Stimulated activated CD8-positive, alpha-beta memory T cell treated with anti-CD3 and anti-CD28 coated beads, Interleukin-7, amount 100 ng/mL, for 1 hour (primary cell): ENCODE measurements at places on chromosomes 5 and 9.

DNA sequence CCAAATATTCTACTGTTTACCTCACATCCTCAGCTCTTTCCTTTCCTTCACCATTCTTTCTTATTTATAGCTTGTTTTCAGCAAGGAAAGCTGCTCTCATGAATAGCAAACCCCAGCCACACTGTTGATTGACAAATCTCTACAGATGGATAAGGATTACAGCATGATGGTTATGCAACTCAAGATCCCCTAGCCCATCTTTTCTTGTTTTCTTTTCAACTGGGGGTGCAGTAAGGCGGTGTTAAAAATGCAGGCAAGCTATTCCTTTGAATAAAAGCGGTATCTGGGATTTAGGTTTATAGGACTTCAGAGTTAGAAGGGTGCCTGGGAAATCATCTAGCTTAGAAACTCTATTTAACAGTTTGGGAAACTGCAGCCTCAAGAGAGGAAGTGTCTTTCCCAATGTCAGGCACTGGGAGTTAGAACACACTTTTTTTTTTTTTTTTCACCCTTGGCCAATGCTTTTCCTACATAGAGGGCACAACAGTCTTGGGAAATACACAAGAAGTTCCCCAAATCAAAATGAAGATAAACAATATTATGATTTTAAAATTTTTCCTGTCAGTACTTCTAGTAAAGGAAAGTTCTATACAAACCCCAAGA, 2.6 kb downstream of the SPARC start:
- no peak for DNase-seq

DNA sequence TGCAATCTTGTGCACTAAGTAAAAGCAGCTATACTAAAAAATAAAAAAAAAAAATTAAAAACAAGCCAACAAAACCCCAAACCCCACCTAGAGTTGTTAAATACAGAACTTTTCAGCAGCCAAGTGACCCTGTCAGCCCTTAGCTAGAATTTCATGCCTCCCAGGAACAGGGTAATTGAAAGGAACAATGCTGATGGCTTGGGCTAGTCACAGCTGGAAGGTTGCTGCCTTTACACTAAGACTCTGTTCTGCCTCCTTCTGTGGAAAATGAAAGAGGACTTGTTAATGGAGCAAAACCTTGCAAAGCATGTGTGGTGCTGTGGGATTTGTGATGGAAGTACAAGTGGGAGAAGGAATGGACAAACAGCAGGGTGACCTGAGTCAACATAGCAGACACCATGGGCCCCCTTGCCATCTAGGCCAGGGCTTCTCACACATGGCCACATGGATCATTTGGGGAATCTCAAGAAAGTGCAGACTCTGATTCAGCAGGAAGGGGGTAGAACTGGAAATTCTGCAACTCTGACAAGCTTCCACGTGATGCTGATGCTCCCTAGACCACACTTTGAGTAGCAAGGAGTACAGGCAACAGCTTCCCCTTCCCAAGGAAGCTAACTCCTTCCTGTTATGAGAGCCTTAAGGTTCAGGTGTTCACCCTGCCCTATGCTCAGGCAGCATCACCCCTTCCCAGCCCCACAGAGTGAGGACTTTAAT, 14.9 kb upstream of the TMEM252 start:
- no peak for DNase-seq

DNA sequence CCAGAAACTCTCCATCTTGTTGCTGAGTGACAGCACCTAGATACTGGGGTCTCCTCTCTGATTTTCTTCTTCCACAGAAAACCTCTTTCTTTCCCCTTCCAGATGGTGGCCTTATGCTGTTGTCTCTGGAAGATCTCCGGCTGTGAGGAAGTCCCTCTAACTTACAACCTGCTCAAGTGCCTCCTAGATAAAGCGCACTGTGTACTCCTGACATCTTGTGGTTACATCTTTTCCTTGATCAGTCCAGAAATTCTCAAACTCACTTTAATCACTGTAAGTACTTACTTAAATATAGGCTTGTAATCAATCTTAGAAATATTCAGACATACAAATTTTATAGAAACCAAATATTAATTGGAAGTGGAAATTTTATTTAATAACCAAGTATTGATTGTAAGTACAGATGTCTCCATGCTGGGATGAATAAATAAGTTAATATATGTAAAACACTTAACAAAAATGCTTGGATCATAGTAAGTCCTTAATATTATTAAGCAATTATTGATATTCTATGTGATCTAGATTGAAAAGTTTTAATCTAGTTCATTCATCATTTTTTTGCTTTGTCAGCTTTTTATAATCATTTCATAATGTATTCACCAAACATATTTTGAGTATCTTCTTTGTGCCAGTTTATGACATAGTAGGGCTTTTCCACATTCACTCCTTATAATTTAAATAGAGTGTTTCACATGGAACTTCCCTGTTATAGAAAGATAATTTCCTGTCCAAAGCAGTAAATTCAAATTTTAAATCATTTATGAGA, 1381.4 kb upstream of the CDH6 start:
- no peak for DNase-seq

- no peak for DNase-seq
Observed at GRCh38 chr5:88940713-88941112, 57.7 kb upstream of the MEF2C start.

GRCh38 chr5:61603211-61603908, 271.3 kb downstream of the ZSWIM6 start:
- no peak for DNase-seq

GRCh38 chr9:111831371-111832108, 36.8 kb upstream of the SHOC1 start:
- no peak for DNase-seq

- no peak for DNase-seq
Observed at GRCh38 chr9:133210609-133211008, 1.6 kb upstream of the OBP2B start.

GRCh38 chr9:137176302-137177182, 4.7 kb upstream of the TMEM210 start:
- DNase-seq: no peak

DNA sequence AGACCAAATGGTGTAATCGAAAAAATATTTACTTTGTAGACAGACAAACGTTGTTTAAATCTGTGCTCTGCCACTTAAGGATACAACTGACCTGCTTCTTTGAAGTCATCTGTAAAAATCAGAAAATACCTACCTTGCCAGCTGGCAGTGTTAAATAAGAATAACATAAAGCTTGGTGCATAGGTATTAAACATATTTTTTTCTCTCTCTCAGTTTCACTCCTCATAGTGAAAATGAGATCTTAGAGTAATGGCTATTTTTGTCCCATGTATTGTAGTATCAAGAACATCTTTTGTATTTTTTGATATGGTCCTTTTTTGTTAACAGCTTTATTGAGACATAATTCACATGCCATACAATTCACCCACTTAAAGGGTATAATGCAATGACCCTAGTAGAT, 17.9 kb upstream of the RANBP17 start:
- no peak for DNase-seq

DNA sequence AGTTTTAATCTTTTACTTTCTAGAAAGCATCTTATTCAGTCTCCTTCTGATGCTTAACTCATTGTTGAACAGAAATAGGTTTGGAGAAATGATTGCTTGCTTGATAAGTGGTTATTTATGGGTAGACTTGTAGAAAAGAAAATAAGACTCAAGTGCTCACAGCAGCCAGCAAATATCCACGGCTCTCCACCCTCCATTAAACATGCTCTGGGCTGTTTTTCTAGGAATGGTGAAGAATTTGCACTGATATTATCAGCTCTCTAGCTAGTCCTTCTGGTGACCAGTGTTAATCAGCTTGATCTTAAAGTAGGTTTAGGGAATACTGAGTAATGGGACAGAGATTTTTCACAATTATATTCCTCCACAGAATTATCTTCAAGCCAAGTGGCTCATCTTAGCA, 60.6 kb downstream of the SLC1A3 start:
- DNase-seq: no peak

DNA sequence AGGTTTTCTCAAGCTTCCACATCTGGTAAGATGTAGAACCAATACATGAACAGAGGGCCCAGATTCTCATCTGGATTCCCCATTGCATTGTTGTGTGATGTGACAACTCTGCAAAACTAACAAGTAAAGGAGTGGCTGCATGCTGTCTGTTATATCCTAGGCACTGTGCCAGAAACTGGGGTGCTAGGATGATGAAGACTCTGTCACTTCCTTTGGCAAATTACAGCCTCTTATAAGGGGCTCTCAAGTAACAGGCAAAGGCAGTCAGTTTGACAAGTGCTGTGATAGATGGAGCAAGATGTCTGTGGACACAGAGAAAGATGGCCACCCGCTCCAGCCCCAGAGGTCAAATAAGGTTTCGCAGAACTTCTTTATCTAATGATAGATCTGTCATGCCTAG, 115.7 kb downstream of the PAPPA start:
- DNase-seq: no peak

DNA sequence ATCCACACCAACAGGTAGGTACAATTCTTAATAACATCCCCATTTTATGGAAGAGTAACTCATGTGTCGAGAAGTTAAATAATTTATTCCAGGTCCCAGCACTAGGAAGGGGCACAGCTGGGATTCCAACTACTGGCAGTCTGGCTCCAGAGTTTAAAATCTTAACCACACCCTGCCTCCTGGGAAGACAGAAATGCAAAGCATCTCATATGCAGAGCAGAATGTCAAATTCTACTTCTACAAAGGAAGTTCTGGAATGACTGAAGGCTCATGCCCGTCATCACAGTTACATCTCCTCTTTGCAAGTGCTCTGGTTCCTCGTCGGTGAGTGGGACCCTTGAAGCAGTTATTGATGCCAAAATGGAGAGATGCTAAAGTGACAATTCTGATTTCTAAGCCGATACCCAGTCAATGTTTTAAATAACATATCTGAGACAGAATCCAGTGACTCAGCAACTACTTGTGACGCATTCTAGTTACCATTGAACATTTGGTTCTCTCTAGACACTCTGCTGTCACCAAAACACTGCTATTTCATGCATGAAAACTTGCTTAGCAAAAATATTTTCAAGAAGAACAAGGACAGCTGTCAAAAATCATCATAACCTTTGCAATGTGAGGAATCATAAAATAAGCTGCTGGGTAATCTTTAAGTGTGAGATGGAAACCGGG, 412.7 kb downstream of the CTNND2 start:
- no peak for DNase-seq

- DNase-seq: no peak
Observed at GRCh38 chr9:92590377-92590776, 54.6 kb upstream of the ECM2 start.

GRCh38 chr5:68215898-68216244, 315 bp downstream of the PIK3R1 start:
- DNase-seq: no peak

- DNase-seq: no peak
Observed at GRCh38 chr9:107348836-107349235, 65.8 kb downstream of the RAD23B start.

- DNase-seq: no peak
Observed at GRCh38 chr9:121160025-121160424, 41.6 kb downstream of the RAB14 start.

GRCh38 chr5:150448952-150449516, 505 bp downstream of the RPS14 start:
- DNase-seq: no peak

DNA sequence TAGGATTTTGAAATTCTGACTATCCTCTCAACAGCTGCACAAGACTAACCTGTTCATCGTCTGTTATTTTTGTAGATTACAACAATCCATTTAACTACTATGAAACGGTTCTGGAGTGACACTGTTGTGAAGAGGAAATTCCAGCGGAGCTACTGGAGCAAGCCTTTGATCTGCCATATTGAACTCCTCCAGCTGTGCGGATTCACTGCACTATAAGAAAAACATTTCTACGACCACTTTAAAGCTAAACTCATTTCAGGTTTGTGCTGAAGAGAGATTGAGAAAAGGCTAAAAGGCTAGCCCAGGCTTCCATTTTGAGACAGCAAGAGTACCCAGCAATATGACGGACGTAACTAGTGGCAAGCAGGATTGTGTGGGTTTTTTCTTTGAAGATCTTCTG, 104.9 kb upstream of the ANKH start:
- no peak for DNase-seq

GRCh38 chr5:172634106-172634899, 6.8 kb upstream of the NEURL1B start:
- no peak for DNase-seq

GRCh38 chr5:57408714-57409113, 73.9 kb downstream of the ACTBL2 start:
- DNase-seq: no peak
